ENCODE measurements at places on chromosomes 6 and 20.
A peak's percentile ranks its signal among the peaks of the same experiment; 100 is the strongest.

GRCh38 chr6:1911474-1911873 is 301.8 kb downstream of the FOXC1 start:
- DNase-seq, result no peak

GRCh38 chr20:47033665-47034064 is 139.0 kb downstream of the EYA2 start:
- no peak for DNase-seq

GRCh38 chr6:41455818-41456217 is 90.4 kb upstream of the FOXP4 start:
- no peak for DNase-seq

DNA sequence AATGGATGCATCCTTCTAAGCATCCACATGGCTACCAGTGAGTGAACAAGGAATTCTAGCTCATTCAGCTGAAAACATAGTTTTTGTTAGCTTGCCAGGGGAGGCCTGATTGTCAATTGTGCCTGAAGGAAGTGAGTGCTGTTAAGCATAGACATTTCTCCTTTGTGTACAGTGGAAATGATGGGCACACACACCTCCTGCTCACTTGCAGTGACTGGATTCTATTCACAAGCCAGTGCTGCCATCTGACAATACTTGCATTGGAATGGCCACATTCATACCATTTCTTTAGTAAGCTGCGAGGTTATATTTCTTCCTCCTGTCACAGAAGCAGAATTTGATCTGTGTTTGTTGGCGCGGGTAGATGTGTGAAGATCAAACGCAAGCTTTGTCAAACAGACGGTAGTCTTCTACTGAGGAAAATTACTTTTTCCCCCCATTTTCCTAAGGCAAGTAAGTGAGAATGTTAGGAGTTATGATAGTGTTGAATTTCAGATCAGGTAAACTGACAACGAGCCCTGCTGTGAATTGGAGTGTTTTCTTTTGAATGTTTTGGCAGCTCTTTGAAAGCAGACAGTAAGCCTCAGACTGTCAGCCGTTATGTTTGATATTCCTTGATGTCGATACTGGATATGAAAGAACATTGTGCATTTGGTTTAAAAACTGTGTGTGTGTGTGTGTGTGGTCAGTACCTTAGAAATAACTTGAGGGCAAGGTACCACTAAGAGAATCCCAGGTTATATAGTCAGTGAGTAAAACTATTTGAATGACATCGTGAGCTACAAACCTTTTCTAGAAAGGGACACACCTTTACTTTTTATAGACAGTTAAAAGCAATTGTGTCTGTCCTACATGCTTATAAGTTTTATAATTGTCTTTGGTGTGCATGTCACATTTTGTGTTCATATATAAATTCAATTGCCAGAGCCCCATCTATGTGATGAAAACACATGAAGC is 84.2 kb upstream of the BMP2 start:
- DNase-seq, result no peak

DNA sequence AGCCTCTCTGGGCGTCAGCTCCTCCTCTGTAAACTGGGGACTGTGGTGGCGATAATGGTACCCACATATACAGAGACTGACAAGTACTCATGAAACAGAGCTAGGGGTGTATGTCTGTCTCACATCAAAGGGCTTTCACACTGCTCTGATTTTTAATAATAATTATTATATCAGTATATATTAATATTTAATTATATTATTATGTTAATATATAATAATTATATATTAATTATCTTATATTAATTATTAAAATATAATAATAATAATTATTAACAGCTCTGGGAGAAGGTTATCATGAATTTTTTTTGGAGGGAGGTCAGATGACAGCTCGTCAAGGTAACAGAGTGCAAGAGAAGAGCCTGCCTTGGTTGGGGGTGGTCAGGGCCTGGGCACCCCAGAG is 173.6 kb downstream of the NRN1 start:
- DNase-seq, result no peak

DNA sequence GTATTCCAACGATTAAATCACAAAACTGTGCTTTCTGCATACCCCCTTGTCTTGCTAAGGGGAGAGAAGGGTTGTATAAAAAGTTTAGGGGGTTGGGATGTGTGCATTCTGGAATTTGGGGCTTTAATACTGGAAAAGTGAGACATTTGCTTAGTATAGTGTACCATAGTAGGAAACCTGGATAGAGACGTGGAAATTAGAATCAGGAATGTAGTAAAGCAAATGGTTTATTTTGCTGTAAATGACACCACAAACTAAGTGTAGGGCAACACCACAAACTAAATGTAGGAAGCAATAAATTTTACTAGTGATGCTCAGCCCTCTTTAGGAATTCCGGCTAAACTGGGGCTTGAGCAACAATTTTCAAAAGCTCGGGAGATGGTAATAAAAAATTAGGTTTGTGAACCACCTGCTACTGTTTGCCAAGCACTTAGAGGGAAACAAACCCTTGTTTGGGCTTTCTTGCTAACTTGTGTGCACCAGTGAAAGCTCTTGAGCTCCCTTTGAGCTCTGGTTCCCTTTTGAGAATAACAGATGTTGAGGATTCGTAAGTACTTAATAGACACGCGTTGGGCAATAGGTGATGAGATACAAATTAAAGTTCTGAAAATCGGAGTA is 13.8 kb downstream of the BRD2 start:
- peak; percentile 54 for DNase-seq

GRCh38 chr6:72761761-72762160 is 139.9 kb downstream of the KCNQ5 start:
- DNase-seq, result no peak
